ENCODE measurements at places on chromosomes 3 and 15.

DNA sequence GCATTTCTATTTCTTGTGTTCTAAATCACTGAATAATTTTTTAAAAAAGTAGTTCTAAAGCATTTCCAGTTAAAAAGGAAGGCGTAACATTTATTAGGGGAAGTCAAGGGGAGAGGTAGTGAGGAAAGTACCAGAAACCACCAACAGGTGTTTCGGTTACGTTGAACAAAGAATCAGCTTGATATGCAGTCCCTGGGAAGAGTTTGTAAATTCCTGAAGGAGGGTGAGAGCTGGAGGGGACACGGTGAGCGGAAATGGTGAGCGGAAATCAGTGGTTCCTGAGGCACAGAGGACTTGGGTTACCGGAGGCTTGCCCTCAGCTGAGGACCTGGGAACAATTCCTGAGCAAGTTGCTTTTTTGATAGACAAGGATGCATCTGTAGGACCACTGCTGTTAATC is 17.8 kb downstream of the MAP2K1 start:
- no peak for DNase-seq

GRCh38 chr15:63013052-63013808 is 29.3 kb upstream of the TPM1 start:
- DNase-seq = no peak

DNA sequence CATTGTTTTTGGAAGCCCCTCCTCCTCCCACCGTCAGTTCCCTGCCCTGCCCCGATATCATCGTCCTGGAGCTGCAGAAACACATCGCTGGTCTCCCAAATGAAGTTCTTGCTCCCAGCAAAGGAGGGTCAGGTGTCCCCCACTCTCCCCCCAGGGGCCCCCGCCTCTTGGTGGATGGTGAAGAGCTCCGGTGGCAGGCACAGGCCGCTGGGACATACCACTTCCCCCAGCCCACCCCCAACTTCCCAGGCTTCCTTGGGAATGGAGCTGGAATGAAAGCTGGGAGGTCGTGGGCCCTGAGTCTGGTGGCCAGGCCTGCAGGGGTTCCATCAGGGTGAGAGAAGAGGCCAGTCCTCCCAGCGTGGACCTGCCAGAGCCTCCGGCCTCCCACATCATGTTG is 137.7 kb downstream of the CHSY1 start:
- no peak for DNase-seq

- no peak for DNase-seq
Measured at GRCh38 chr3:23704298-23704697, 101.5 kb upstream of the UBE2E1 start.

GRCh38 chr3:41936384-41936783 is 25.5 kb downstream of the ULK4 start:
- no peak for DNase-seq

GRCh38 chr3:4897765-4898453 is 81.3 kb upstream of the BHLHE40 start:
- DNase-seq = no peak

GRCh38 chr15:96147267-96147666 is 183.2 kb upstream of the NR2F2 start:
- no peak for DNase-seq

DNA sequence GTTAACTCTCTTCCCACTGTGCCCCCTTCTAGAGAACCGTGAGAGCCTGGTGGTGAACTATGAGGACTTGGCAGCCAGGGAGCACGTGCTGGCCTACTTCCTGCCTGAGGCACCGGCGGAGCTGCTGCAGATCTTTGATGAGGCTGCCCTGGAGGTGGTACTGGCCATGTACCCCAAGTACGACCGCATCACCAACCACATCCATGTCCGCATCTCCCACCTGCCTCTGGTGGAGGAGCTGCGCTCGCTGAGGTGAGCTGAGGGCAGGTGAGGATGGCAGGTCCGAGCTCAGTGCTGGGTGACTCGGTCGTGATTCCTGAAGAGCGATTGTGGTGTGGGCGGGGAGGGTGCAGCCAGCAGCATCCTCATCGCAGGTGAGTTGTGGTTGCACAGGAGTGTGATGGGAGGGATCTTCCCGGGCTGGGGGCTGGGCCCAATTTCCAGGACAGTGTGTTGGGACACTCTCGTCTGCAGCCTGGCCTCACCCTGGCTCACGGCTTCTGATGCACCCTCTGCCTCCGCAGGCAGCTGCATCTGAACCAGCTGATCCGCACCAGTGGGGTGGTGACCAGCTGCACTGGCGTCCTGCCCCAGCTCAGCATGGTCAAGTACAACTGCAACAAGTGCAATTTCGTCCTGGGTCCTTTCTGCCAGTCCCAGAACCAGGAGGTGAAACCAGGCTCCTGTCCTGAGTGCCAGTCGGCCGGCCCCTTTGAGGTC is 8.0 kb downstream of the MCM2 start:
- no peak for DNase-seq

DNA sequence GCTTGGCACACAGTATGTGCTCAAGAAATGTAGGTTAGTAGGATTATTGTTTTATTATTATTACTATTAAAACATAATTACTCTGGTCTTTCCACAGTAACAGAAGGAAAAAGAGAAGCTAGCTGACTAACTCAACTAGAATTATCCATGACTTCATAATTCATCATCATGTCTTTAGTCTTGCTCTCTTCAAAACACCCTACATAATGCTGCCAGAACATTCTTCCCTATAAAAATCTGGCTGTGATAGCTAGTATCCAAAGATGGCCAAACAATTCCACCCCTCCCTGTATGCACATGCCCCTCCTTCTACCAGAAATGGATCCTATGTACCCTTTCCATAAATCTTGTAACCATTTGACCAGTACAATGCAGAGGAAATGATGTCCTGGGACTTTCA is 48.8 kb upstream of the SRGAP3 start:
- DNase-seq = no peak

DNA sequence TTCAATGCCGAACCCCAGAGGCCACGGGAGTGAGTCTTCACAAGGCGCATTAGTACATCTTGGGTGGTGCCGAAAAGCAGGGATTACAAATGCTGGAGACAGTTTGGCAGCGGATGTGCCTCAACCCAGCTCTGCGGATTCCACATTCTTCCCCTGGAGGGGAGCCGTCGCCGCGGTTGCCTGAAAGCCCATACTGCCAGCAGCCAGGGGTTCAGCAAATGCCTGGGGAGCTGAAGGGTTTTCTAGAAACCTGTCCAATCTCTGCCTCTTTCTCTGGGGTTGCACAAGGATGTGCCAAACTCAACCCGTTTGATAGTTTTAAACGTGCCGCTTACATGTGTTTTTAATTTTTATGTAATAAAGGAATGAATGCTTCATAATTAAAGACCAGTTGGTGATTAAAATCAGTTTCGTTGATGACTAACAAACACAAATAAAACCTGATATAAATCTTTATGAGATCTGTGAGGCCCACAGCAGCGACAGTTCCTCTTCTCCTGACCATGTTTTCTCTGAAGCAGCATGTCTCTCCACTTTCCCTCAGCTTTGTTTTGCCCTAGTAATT is 74.6 kb upstream of the LEKR1 start:
- no peak for DNase-seq

DNA sequence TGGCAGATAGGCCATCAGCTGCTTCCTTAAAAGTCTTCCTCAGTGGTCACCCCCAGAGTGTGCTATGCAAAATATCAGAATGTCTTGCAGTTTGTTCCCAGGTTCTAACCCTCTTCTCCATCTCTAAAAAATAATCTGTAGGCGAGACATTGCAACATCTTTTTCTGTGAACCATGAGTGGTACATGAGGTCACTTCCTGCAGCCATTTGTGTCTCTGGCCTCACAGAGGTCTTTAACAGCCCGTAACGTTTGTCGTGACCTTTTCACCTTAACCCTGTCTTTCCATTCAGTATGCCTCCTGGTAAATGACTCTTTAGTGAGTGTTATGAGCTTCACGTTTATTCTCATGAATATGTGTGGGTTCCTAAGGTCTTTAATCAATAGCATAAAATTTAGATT is 145.4 kb downstream of the KLHL25 start:
- DNase-seq = no peak

DNA sequence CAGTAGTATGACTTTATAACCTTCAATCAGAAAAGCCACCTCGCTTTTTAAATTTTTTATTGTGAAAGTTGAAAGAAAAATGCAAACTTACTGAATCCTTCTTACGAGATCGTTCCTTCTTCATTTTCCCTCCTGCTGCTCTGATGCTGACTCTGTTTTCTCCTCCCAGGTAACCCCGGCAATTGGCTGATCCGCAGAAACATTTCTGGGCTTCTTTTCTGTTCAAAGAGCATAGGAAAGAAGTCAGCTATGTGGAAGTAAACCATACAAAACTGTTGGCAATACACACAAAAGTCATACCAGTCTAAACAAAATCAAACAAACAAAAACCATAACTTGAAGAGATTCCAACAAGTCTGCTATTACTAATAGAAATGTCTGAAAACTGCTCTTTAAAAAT is 66.0 kb downstream of the SETD2 start:
- no peak for DNase-seq

Data from NCI-H2081 treated with DMSO at 0.1 percent for 48 hours (cell line).